ENCODE measurements at places on chromosomes 5 and 9.

DNA sequence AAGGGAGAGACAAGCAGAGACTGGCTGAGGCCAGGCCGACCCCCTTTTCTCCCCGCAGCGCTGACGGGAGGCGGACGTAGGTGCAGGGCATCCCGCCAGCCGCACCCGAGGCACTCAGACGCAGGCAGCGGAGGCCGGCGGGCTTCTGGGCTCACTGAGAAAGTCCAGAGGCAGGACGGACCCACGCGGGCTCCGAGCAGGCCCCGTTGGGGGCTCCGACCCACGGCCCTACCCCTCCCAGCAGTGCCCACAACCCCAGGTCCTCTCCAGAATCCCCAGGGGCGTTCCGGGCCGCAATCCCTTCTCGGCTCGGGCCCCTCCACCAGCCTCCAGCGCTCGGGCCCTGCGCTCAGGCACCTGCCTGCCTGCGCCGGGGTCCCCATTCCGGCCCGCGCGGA, 543 bp downstream of the MTMR12 start:
- peak; percentile 53 for DNase-seq

- peak; percentile 35 for DNase-seq
Observed at GRCh38 chr9:37324261-37324683, 98.2 kb upstream of the GRHPR start.

DNA sequence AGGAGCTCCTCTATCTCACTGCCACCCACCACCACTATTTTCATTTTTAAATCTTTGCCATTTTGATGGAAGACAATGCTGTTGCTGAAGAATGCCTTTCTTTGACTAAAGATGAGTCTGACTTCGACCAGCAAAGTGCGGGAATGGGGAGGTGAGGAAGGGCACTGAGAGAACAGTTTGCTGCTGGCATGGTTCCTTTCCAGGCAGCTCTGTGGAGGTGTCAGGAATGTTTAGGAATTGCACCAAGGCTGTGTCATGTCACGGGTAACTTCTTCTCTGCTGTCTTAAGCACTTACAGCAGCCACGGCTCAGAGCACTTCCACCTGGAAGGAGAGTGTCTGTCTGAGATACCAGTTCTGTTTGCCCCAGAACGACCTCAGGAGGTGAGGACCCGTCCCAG, 41.4 kb upstream of the SHB start:
- DNase-seq, result no peak

DNA sequence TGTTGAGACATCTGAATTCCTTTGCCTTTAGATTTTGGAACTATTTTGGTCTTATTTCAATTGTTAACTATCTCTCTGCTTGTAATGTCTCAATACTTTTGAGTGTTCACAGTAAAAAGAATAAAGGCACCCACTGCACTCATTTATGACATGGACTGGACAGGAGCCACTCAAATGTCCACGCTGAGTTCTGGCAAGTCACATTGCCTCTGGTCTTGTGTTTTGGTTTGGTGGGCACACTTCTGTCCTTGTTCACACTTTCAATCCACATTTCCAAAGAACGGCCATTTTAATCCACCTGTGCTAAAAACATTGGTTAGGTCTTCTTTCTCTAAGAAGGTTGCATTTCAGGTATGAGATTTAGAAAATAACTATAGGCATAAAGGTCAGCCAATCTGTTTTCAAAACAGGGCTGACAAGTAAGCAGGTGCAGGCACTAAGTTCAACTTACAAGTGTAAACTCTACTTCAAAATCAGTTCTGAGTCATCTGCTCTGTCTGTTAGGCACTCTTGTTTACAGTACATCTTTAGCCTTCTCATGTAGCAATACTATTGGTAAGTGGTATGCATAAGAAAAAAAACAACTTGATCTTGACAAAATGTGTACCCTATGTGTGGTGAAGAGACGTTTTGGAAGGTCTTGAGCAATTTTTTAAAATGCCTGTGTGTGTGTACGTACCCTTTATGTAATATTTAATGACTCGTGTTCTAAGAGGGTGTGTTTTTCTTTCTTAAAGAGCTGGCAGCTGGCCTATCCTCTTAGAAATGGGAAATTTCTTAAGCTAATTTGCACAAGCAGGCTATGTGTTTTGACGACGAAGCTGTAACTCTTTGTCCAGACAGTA, 31.5 kb upstream of the ZFAND5 start:
- DNase-seq, result peak; percentile 17

- no peak for DNase-seq
Observed at GRCh38 chr5:170097934-170098333, 7.8 kb upstream of the FOXI1 start.

DNA sequence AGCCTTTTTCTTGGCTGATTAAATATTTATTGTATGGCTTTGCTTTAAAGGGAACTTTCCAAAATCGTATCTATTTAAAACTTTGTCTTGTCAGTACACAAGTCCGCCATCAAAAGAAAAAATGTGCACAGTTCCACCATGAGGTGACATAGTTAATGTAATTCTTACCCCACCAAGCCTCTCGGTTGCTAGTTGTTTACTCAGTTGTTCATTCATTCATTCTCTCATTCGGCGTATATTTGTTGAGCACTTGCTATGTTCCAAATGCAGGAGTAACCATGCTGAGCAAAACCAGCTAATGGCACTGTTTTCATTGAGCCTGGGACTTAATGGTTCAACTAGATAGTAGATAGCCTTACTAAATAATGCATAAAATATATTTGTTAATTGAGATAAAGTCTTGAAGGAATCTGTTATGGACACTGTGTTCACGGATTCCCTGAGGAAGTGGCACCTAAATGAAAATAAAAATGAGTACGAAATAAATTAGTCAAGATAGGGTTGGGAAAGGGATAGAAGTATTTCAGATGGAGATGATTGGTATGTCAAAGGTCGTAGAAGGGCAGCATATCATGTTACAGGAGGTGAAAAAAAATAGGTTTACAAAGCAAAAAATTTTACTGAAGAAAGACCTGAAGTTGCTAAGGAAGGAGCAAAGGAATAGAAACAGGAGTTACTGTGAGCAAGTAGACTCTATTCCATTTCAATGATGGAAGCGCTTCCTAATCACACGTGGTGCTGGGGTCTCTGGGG, 1.5 kb downstream of the DCAF10 start:
- DNase-seq, result no peak

DNA sequence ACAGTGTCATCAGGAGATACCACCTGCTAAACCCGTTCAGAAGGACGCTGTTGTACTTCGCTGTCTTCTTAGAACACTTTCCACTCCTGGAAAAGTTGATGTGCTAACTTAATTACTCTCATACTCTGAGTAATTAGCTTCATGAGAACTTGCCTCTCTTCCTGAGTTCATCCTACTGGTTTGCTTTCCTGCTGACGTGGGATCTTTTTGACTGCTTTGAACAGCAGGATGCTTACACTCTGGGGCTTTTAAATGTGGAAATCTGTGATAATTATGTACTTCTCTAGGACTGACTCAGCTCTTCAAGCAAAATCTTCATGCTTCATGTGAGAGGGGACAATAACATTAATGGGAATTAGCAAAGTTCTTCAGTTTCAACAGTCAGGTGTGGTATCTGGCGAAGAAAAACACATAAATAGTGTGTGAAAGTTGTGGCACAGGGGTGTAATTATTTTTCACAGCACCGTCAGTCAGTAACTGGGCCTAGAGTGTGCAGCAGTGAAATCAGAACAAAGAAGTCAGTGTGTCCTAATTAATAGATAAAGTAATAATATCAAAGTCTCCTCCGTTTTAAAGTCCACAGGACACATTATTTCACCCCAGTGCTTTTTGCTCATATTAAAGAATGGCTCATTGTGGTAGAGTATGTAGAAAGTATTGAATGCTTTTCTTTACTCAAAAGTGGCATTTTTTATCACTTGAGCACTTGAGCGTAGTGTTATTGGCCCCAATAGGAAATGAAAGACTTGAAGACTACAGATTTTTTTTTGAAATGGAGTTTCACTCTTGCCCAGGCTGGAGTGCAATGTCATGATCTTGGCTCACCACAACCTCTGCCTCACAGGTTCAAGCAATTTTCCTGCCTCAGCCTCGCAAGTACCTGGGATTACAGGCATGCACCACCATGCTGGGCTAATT, 140.9 kb upstream of the DMRT1 start:
- DNase-seq, result no peak

- no peak for DNase-seq
Observed at GRCh38 chr9:118230329-118230728, 526.1 kb downstream of the TLR4 start.

GRCh38 chr5:143393524-143393923, 10.0 kb downstream of the NR3C1 start:
- DNase-seq, result no peak

DNA sequence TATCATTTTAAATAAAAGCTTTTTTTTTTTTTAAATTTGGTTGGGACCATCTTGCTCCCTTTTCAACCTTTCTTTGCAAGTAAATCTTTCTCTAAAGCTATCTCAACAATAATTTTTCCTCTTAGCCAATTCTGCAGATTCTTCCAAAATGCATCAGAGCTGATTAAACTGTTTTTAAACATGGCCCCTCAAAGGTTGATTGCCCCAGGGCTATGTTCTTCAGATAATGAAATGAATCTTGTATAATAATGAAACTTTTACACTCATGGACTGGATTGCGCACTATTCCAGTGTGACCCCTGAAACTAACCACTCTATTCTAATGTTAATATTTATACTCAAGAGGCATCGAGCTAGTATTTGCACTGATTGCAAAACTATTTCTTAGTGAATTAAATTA, 222.8 kb upstream of the PRDM9 start:
- DNase-seq, result no peak

DNA sequence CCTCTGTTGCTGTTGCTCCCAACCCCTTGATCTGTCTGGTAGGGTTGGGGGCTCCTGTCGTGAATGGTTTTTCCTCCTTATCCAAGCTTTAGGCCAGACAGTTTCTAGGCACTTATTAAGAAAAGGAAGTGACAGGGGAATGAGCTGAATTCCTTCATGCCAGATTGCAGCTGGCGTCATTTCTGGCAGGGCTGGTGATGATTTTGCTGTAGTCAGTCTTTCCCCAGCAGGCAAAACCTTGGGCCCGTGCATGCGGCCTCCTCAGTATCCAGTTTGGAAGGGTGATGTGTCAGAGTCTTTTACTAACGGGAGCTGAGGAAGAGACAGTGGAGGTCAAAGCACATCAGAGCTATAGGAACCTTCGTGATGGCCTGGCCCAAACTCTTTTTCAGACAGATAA, 58.8 kb downstream of the COL27A1 start:
- DNase-seq, result peak; percentile 55

- DNase-seq, result no peak
Observed at GRCh38 chr5:107538331-107538730, 132.4 kb downstream of the EFNA5 start.

DNA sequence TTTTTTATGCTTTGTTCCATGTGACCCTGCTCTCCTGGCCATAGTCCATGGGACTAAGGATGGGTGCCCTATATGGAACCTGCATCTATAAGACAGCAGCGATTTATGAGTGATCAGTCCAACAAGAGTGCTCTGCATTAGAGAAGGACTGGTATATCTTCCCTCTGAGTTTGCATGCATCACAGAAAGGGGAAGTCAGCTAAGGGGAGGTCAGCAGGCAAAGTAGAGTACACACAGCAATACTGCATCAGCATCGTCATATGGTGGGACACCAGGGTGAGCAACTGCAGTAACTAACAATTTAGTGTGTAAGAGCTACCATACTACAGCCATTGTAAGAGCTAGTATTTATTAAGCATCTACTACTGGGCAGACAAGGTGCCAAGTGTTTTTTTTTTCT, 311.3 kb downstream of the NDUFS4 start:
- DNase-seq, result no peak

- peak; percentile 67 for DNase-seq
Observed at GRCh38 chr5:120465436-120465961, 1.4 kb downstream of the PRR16 start.

GRCh38 chr5:102753889-102754766, 977 bp upstream of the PAM start:
- DNase-seq, result peak; percentile 25

DNA sequence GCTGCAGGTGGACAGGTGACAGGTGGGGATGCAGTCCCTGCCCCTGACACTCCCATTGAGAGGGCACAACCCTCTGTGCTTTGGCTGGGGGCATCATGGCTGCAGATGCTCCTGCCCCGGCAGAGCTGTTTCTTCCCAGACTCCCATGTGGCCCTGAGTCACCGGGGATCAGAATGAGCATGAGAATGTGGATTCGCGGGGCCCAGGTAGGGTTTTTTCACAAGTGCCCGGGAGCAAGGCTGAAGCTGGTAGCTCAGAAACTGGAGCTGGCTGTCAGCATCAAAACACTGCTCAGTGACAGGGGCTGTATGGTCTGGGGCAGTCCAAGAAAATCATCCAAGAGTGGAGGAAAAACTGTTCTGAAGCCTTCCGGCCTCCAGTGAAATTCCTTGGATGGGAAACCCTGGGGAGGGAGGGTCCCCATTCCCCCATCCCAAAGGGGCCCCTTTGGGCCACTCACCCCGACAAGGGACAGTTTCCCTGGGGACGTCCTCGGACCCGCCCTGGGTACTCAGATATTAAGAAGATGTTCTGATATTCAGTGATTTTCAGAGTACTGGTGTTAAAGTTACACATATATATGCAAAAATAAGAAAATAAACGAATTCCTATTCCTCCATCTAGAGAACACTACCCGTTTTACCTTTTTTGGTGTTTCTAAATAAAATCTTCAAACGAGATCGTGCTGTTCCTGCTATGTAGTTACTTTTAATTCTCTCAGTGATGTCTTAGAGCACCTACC, 120.1 kb upstream of the LPCAT1 start:
- no peak for DNase-seq

DNA sequence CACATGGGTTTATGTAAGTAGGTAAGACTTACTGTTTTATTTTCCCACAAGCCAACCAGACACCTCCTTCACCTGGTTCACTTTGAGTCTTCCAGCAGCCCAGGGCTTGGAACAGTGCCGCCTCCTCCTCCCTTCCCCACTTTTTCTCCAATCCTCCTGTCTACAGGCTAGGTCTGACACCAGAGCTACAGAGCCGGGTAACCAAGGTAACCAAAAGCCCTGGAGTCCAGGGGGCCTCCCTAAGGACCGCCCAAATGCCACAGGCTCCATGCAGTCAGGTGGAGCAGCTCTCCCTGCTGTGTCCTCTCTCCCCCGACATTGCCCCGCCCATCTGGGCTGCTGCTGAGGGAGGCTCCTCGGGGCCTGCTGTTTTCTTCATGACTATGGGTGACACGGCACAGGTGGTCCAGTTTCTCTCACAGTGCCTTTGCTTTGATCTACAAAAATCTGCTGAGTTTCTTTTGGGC, 138.0 kb upstream of the EFNA5 start:
- DNase-seq, result peak; percentile 35

DNA sequence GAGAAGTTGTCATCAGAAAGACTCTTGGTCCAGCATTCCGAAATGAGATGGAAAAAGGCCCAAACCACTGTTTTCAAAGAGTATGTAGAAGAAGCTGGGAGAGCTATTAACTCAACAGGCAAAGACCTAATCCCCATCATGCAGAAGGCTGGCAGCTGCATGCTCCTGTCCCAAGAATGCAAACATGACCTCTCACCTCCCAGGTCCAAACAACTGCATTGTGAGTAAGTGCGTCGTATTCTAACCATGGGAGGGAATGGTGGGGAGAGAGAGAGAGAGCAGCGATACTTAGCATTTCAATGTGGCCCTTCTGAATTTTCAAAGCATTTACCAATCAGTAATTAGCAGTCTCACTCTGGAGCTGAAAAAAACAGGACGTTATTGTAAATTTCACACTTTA, 27.6 kb downstream of the TRPC7 start:
- no peak for DNase-seq

GRCh38 chr5:88780736-88781135, 102.2 kb downstream of the MEF2C start:
- DNase-seq, result no peak

All from right lung (tissue), 10 donors.